ENCODE measurements at places on chromosomes 1 and 21.

- no peaks in the 10 kb centered on the region for H3K36me3 ChIP-seq
- H3K4me1 ChIP-seq, result no peaks in the 10 kb centered on the region
- no peak overlapping the region for H3K27ac ChIP-seq
- DNase-seq, result no peak
- no peak overlapping the region for H3K4me3 ChIP-seq
These were observed 73.0 kb upstream of the TLR5 start for GRCh38 chr1:223216074-223216473.

GRCh38 chr21:41605178-41605933 is 97.4 kb upstream of the TMPRSS2 start:
- no peak overlapping the region for H3K27ac ChIP-seq
- no peaks in the 10 kb centered on the region for H3K4me1 ChIP-seq
- H3K27me3 ChIP-seq, result no peaks in the 10 kb centered on the region
- no peak for DNase-seq
- no peak overlapping the region for H3K4me3 ChIP-seq

DNA sequence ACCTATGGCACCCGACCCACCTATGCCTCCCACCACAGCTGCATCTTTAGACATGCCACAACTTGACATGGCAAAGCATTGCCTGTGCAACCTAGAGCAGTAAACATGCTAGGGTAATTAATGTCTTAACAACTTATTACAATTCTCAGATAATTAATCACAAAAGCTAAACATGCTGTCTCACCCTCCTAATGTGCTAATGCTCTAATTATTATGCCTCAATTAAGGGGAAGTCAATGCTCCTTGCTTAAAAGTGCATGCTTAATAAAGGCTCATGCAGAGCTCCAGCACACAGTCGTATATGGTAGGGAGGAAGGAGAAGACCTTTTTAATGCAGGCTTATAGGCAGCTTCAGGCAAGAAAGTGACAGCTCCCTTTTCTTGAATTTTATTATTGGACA is 396.0 kb downstream of the SEC16B start:
- no peak overlapping the region for H3K27ac ChIP-seq
- no peaks in the 10 kb centered on the region for H3K36me3 ChIP-seq
- DNase-seq, result no peak
- H3K4me3 ChIP-seq, result no peak overlapping the region
- H3K4me1 ChIP-seq, result no peaks in the 10 kb centered on the region

GRCh38 chr21:34510148-34511142 is 1.6 kb downstream of the KCNE1 start:
- no peaks in the 10 kb centered on the region for H3K27me3 ChIP-seq
- H3K4me3 ChIP-seq, result peak overlapping the region; percentile 8
- peak; percentile 27 for DNase-seq
- H3K27ac ChIP-seq, result no peak overlapping the region
- H3K4me1 ChIP-seq, result no peaks in the 10 kb centered on the region

DNA sequence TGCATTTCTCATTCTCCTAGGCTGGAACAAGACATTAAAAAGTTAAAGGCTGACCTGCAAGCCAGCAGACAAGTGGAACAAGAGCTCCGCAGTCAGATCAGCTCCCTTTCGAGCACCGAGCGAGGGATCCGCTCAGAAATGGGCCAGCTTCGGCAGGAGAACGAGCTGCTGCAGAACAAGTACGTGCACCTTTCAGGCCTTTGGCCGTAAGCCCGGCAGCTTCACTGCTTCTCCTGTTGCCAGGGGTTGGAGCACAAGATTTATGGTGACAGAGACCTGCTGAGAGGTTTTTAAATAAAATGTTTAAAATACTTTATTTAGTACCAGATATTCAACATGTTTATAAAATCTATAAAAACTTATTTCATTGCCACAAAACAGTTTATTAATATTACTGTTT is 53.4 kb downstream of the MACO1 start:
- no peak for DNase-seq
- no peak overlapping the region for H3K4me3 ChIP-seq
- H3K4me1 ChIP-seq, result peaks cover 4% of the 10 kb centered on the region
- peaks cover 8% of the 10 kb centered on the region for H3K36me3 ChIP-seq
- no peaks in the 10 kb centered on the region for H3K27me3 ChIP-seq

DNA sequence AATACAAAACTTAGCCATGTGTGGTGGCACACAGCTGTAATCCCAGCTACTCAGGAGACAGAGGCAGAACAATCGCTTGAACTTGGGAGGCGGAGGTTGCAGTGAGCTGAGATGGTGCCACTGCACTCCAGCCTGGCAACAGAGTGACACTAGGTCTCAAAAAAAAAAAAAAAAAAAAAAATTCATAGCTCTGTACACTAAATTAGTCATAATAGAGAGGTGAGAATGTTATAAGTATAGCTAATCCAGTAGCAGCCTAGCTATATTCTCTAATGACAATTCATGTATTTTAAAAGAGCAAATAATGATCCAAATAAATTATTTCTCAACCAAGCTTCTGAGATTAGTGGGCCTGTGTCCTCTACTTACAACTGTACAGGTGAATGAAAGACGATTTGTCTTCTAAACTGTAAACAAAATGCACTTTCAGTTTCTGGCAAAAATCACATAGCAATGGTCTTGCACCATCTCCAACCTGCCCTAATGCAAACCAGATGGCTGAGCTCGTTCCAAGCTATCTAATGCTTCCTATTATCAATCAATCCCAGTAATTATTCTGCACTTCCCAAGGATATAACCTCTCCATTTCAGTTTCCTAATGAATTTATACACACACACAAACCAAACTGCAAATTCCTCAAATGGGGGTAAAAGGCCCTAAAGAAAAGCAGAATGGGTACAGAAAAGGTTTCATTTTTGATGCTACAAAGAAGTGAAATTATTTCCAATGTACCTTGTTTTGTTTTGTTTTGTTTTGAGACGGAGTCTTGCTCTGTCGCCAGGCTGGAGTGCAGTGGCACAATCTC is 56.5 kb downstream of the GATAD2B start:
- H3K4me3 ChIP-seq, result no peak overlapping the region
- no peak overlapping the region for H3K27ac ChIP-seq
- no peaks in the 10 kb centered on the region for H3K36me3 ChIP-seq
- H3K27me3 ChIP-seq, result no peaks in the 10 kb centered on the region
- no peaks in the 10 kb centered on the region for H3K4me1 ChIP-seq

GRCh38 chr1:153608742-153609584 is 4.0 kb downstream of the S100A16 start:
- peak; percentile 63 for DNase-seq
- peaks cover 20% of the 10 kb centered on the region for H3K4me1 ChIP-seq
- peak overlapping the region; percentile 89 for H3K27ac ChIP-seq
- H3K27me3 ChIP-seq, result no peaks in the 10 kb centered on the region
- peak overlapping the region; percentile 62 for H3K4me3 ChIP-seq

DNA sequence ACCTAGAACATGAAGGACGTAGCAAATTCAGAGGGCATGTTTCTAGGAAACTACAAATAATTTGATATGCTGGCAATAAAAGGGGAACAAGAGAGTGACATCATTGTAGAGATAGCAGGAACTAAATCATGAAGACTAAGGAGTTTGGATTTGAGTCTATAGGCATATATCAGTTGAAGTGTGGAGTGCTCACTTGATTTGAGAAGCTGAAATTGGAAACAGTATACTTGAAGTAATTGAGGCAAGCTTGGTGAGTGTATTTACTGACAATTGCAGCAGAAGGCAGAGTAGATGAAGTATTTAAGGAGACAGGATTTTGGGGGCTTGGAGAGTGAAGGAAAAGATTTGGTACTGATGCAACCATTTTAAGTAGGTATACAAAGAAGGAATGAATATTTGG is 6.4 kb upstream of the TMCO2 start:
- no peak overlapping the region for H3K27ac ChIP-seq
- no peak for DNase-seq
- H3K27me3 ChIP-seq, result no peaks in the 10 kb centered on the region
- H3K4me1 ChIP-seq, result no peaks in the 10 kb centered on the region
- no peak overlapping the region for H3K4me3 ChIP-seq
- peaks cover 15% of the 10 kb centered on the region for H3K36me3 ChIP-seq

Measured in thoracic aorta (tissue), 2 donors.